ENCODE measurements at places on chromosomes 2 and 18.
A peak's percentile ranks its signal among the peaks of the same experiment; 100 is the strongest.

- DNase-seq, result peak; percentile 22
Measured at GRCh38 chr2:1638281-1638860, 105.9 kb downstream of the PXDN start.

GRCh38 chr18:70044632-70045031 lies 97.0 kb upstream of the CD226 start:
- peak; percentile 96 for DNase-seq

- DNase-seq, result no peak
Measured at GRCh38 chr2:191048073-191048472, 34.1 kb upstream of the STAT1 start.

DNA sequence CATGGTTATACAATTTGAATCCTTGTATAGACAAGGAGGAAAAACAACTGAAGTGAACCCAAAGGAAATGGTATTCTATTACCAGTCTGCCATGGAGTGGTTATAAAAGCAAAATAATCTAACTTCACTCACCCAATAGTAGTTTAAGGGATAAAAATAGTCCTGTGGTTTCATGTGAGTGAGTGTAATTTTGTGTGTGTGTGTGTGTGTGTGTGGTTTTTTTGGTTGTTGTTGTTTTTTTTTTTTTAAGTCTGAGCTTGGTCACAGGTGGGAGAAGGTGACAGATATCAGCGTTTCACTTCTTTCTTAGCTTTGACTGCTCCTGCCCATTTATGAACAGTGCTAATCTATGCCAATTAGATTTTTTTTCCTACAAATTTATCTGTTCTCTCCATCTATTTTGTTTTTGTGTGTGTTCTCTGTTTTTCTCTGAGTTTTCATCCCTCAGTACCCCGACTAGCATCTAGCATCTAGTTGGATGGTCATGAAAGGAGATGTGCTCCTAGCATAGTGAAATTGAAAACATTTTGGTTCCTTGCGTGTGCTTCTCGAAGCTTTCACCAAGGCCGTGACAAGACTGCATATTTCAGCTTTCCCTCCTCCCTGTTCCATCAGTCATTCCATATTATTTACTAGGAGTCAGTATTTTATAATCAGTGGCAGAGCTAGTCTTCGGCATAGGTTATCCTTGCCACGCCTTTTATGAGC lies 200.1 kb upstream of the DTNA start:
- no peak for DNase-seq

- DNase-seq, result no peak
Measured at GRCh38 chr2:121890041-121890440, 134.6 kb downstream of the TSN start.

DNA sequence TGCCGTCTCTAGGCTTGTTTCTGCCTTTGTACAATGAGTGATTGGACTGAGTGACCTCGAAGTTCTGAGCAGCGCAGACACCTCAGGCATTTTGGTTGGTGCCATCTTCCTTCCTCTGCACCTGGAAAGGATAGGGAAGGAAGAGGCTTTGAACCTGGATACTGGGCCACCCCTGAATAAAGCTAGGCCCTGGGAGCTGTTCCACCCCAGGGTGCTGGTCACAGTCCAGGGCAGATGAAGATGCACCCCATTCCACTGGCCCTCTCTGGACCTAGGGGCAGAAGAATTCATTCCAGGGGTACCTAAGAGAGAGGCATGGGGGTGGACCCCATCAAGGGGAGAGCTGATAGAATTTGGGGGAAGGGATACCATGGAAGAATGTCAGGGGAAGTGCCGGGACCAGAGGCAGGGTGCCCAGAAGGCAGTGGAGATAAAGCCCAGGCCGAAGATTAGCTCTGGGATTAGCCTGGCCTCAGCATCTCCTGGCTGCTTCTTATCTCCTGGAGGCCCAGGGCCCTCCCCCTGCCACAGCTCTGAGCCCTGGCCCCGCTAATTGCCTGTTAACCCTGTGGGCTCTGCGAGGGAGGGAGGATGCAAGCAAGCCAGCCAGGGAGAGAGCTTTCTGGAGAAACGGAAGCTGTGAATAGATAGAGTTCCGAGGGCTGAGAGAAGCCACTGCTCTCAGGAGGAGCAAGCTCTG lies 11.4 kb downstream of the ASIC4 start:
- DNase-seq, result no peak

GRCh38 chr2:85799215-85799956 lies 45.6 kb downstream of the ATOH8 start:
- peak; percentile 77 for DNase-seq

- no peak for DNase-seq
Measured at GRCh38 chr18:13412017-13412416, 193.5 kb downstream of the LDLRAD4 start.

DNA sequence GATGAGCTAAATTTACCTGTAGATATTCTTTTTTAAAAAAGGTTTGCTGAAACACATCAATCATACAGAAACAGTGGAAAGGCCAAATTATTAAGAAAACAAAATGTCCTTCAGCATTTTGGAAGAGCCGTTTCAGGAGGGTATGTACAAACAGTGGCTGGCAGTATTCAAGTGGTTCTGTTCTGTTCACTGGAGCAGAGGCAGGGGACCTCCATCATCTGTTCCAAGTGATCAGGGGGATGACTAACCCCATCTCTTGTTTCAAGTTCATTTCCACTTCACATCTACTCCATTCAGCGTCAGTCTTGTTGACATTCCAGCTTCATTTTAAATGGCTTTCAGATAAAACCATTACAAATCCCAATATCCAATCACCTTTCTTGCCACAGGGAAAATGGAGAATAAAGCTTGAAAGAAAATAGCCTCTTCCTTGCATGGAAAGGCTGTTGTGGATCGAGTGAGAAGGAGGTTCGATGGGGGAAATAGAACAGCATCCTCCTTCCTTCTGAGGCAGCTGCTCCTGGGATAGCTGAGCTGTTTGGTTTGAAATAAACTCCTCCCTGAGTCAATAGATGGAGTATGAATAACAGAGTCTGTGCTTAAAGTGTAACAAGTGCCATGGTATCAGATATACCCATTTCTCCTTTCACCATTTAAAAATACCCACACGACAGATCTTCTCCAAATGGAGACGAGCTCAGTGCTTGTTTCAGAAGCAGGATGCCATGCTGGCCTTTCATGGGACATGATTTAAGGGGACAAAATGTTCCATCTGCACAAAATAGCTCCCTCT lies 63.7 kb upstream of the OTOF start:
- no peak for DNase-seq

All from RCC 7860 (cell line).